ENCODE measurements at places on chromosomes 3 and 15.

GRCh38 chr3:184523825-184524615 lies 37.6 kb upstream of the EPHB3 start:
- DNase-seq, result no peak

- no peak for DNase-seq
These were observed 30.7 kb downstream of the C3orf38 start for GRCh38 chr3:88180398-88180999.

GRCh38 chr15:83475551-83475950 lies 28.4 kb downstream of the SH3GL3 start:
- DNase-seq, result no peak

DNA sequence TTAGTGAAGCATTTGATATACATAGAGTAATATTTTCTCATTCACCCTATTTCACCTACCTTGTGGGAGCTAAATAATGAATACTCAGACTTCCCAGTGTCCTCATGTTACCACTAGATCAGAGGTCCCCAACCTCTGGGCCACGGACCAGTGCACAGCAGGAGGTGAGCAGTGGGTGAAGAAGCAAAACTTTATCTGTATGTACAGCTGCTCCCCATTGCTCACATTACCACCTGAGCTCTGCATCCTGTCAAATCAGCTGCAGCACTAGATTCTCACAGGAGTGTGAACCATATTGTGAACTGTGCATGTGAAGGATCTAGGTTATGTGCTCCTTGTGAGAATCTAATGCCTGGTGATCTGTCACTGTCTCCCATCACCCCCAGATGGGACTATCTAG lies 79.4 kb downstream of the RETNLB start:
- no peak for DNase-seq

Data from CD4-positive, alpha-beta T cell treated with Interferon gamma for 1 hour (primary cell).